ENCODE measurements at places on chromosomes 7 and 10.

- no peak for DNase-seq
Measured at GRCh38 chr10:117830787-117831212, 215.9 kb downstream of the RAB11FIP2 start.

DNA sequence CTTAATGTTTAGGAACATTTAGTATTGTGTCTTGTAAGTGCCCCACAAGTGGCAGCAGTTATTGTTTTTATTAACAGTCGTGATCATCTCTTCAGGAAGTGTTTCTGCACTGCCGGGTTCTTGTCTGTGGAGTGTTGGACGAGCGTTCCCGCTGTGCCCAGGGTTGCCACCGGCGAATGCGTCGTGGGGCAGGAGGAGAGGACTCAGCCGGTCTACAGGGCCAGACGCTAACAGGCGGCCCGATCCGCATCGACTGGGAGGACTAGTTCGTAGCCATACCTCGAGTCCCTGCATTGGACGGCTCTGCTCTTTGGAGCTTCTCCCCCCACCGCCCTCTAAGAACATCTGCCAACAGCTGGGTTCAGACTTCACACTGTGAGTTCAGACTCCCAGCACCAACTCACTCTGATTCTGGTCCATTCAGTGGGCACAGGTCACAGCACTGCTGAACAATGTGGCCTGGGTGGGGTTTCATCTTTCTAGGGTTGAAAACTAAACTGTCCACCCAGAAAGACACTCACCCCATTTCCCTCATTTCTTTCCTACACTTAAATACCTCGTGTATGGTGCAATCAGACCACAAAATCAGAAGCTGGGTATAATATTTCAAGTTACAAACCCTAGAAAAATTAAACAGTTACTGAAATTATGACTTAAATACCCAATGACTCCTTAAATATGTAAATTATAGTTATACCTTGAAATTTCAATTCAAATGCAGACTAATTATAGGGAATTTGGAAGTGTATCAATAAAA is 22.2 kb downstream of the PLA2G12B start:
- no peak for DNase-seq

GRCh38 chr7:37351716-37352115 is 96.9 kb downstream of the ELMO1 start:
- DNase-seq, result no peak

- peak; percentile 88 for DNase-seq
Measured at GRCh38 chr10:132065491-132066105, at the start of gene JAKMIP3. Gene JAKMIP3, plus strand, starts transcription at chr10:132065946. Its CDS starts 38,863 bp downstream, at chr10:132104809.

- no peak for DNase-seq
Measured at GRCh38 chr10:11667756-11668155, 56.3 kb upstream of the USP6NL start.

DNA sequence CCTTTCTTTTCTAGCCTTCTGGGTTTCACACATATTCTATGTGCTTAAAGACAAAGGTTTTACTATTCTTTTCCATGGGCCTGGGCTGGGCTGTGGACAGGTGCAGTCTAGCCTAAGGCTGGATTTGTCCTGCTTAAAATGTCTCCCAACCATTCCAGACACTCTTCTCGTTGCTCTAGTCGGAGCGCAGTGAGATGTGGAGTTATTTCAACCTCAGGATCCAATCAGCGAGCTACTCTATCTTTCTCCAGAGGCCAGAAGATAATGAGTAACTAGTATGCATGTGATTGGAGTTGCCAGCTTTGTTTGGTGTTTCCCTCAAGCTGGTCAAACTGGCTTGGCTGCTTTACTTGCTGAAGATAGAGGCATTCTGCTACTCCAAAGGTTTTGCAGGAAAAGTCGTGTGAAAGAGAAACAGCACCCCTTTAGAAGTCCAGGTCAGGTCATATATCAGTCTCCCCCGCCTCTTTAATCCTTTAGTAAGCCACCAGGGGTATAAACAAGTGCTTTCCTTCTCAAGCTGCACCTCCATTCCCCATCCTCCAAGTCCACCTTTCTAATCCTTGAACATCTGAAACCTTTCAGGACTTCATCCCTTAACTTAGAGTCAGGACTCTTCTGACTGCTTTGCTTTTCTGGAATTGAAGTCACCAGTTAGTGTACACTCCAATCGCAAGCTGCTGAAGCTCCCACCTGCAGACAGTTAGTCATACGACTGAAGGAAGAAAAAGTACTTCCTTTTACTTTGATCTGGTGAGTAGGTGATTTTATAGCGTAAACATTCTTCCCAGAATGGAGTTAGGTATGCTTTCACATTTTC is 78.8 kb downstream of the DNMBP start:
- no peak for DNase-seq

- DNase-seq, result no peak
Measured at GRCh38 chr10:67664942-67665341, 31.1 kb downstream of the CTNNA3 start.

DNA sequence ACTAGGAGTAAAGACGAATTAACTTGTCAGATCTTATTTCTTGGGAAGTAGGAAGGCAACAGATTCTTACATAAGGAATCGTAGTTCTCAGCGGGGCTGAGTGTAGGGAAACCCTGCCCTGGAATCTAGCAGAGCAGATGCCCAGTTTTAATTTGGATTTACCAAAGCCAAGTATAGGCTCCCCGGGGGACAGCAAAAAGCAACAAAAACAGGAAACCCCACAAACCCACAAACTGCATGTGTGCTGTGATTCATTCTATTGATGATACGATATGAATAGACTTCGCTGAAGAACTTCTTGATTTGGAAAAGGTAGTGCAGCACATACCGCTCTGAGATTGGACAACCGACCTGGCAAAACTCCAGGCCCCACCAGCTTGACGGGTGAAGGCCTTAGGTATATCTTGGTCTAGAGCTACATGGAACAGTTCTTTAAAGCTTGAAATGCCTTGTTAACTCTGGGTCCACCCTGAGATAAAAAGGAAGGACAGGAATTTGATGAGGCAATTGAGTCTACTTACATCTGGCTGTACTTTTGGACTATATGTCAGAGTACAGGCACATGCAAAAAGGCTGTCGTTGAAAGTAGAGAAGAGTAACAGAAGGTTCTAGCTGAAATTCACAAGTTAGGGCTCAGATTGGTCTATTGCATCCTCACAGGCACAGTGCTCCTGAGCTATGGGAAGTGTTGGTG is 49.1 kb downstream of the STRA8 start:
- DNase-seq, result no peak

- DNase-seq, result no peak
Measured at GRCh38 chr10:60801522-60801921, 23.2 kb downstream of the CDK1 start.

- no peak for DNase-seq
Measured at GRCh38 chr10:31963589-31963980, 35.0 kb upstream of the ARHGAP12 start.
